ENCODE measurements at places on chromosomes 1 and 21.

- no peak for DNase-seq
These were observed 17.9 kb upstream of the PTCH2 start for GRCh38 chr1:44860891-44861425.

GRCh38 chr1:155226188-155226909 lies 17.9 kb downstream of the MTX1 start:
- DNase-seq: peak; percentile 80

DNA sequence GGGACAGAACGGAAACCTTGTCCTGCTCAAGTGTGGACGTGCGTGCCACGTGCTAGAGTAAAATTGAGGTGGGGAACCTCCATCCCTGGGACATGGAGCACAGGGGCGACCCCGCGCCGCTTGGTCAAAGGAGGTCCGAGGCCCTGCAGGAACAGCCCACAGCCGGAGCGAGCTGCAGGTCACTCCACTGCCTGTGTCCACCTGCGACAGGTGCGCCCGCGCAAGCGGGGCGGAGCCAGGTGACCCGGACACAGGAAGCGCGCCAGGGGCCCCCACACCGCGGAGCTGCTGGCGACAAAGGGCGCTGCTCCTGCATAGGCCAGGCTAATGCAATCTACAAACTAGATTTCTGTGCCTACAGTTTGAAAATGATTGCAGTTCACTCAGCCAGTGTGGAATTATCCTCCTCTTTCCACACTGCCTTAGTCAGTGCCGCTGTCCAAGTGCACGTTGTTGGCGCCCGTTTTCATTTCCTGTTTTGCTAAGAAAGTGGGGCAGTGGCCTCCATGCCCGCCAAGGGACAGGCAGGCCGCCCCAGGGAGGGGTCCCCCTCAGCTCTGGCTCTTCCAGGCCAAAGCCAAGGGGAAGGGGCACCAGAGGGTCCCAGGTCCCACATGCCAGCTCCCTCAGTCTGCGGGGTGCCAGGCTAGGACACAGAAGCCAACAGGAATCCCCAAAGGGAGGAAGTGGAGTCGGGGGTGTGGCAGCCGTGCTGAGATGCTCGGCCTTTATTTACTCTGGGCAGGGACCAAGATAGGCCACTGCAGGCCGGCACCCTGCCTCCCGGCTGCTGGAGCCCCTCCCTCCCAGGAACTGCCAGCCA lies 4.3 kb upstream of the NADK start:
- DNase-seq: no peak

GRCh38 chr1:61442544-61442943 lies 282.4 kb downstream of the TM2D1 start:
- DNase-seq: no peak

- no peak for DNase-seq
These were observed 28.1 kb downstream of the ERI3 start for GRCh38 chr1:44326821-44327465.

- no peak for DNase-seq
These were observed 25.4 kb upstream of the FMO1 start for GRCh38 chr1:171222936-171223335.

DNA sequence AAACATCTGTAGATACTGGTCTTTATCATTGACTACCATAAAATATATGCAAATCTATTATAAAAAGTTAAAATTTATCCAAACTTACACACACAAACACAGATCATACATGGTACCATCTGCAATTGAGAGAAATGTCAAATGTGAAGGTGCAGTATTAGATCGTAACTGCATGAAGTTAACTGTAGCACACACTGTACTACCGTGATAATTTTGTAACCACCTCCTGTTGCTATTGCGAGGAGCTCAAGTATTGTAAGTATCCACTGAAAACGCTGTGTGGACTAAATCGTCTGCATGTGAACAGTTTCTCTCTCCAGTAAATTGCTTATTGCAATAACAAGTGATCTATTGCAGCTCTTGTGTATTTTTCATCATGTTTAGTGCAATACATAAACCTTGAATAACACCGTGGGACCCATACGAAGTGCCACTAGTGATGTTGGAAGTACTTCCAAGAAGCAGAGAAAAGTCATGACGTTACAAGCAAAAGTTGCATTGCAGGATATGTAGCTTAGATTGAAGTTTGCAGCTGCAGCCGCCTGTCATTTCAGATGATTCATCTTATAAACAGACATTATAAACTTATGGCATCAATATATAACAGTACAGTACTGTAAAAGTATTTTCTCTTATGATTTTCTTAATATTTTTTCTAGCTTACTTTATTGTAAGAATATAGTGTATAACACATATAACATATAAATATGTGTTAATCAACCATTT lies 172.9 kb downstream of the SDCCAG8 start:
- no peak for DNase-seq

DNA sequence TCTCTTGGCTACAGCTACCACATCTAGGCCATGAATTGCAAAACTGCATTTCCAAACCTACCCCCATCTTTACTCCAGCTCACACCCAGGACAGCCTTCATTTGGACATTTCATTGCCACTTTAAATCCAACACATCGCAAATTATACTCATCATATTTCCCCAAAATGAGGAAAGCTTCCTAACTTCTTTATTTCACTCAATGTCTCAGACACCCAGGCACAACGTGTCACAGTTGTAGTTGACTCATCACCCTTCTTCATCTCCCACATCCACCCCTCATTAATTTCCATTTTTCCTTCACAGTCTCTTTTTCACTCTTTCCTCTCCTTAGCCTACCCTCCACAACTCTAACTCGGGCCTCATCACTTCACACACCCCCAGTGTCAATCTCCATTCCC lies 6.7 kb downstream of the OTUD7B start:
- DNase-seq: no peak

- DNase-seq: no peak
These were observed 261.6 kb downstream of the TPR start for GRCh38 chr1:186113461-186113860.

GRCh38 chr1:240737766-240738265 lies 125.9 kb upstream of the GREM2 start:
- DNase-seq: no peak

DNA sequence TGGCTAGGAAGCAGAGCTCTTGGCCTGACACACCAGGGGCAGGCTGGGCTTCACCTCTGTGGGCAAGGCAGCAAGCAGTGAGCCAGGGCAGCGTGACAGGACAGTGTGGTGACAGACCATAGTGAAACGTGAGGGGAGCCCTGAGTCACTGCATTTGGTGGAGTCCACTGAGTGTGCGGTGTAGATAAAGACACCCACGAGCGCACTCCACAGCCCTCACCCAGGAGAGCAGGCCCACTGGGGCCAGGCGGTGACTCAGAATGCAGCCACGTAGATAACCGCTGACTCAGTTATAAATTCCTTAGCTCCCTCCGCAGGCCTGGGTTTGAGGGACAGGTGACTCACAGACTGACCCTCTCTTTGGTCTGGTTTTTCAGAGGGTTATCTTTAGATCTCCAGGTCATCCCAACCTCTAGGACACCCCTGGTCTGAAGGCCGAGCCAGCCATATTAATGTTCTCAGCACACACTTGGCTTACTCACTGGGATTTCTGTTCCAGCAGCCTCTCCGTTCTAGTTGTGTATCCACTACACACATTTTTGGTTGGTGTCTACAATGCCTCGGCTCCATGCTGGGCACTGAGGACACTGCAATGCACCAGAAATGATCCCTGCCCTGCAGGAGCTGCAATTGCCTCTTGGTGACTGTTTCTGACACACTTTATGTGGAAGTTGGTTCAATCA lies 90.2 kb upstream of the TSPAN2 start:
- DNase-seq: no peak

- no peak for DNase-seq
These were observed 150.3 kb downstream of the TNFSF18 start for GRCh38 chr1:172900376-172900997.

All from stimulated activated CD4-positive, alpha-beta T cell treated with anti-CD3 and anti-CD28 coated beads, Interleukin-4, amount 100 ng/mL, for 4 hours (primary cell).